Cardiac ventricle fibroblast (primary cell): ENCODE measurements at places on chromosomes 1 and 21. TPM values are rescaled to one million over a fixed set of nuclear protein-coding genes. Genes with fewer than 3 reads are reported as not detected.

The HSD11B1 gene
- 134 and 142 TPM in 2 replicates for total RNA-seq

The ANXA9 gene
- not detected in 2 replicates for total RNA-seq

The CHODL gene
- total RNA-seq: not detected in 2 replicates

The GCSAML gene
- total RNA-seq: not detected in 2 replicates

The DMRTA2 gene
- not detected in 2 replicates for total RNA-seq

The NR0B2 gene
- total RNA-seq: 0.20 TPM in 1 of 2 replicates, not detected in the other

The TP73 gene
- not detected in 2 replicates for total RNA-seq

The LCE2B gene
- total RNA-seq: not detected in 2 replicates

The ADCY10 gene
- 0.06 TPM in 1 of 2 replicates, not detected in the other for total RNA-seq

The G0S2 gene
- 160 and 168 TPM in 2 replicates for total RNA-seq

The BATF3 gene
- total RNA-seq: not detected in 2 replicates

The PTGFRN gene
- 83.1 and 87.2 TPM in 2 replicates for total RNA-seq

The KCNE1 gene
- total RNA-seq: 0.05 TPM in 1 of 2 replicates, not detected in the other

The USF1 gene
- total RNA-seq: 25.1 and 30.8 TPM in 2 replicates

The GNG12 gene
- total RNA-seq: 129 and 140 TPM in 2 replicates

The C1orf50 gene
- total RNA-seq: 2.0 and 2.3 TPM in 2 replicates

The NEXN gene
- 41.9 and 49.1 TPM in 2 replicates for total RNA-seq

The DDX59 gene
- 14.2 and 15.4 TPM in 2 replicates for total RNA-seq

The TRMT1L gene
- 24.6 and 25.5 TPM in 2 replicates for total RNA-seq

The ERG gene
- total RNA-seq: 1.1 and 1.3 TPM in 2 replicates

The TUFT1 gene
- total RNA-seq: 1.1 and 2.5 TPM in 2 replicates

The LCE2A gene
- total RNA-seq: not detected in 2 replicates

The FPGT gene
- total RNA-seq: 7.2 and 10.3 TPM in 2 replicates

The KIAA1614 gene
- total RNA-seq: 6.3 and 7.9 TPM in 2 replicates

The PCSK9 gene
- total RNA-seq: 0.29 and 0.31 TPM in 2 replicates

The KHDC4 gene
- total RNA-seq: 17.2 and 24.5 TPM in 2 replicates

The ADAMTS5 gene
- total RNA-seq: 8.4 and 8.7 TPM in 2 replicates

The AVPR1B gene
- total RNA-seq: not detected in 2 replicates

The TNFSF4 gene
- 0.37 and 2.0 TPM in 2 replicates for total RNA-seq

The NDUFV3 gene
- total RNA-seq: 44.2 and 48.0 TPM in 2 replicates

The TMEM200B gene
- total RNA-seq: 9.2 and 12.5 TPM in 2 replicates

The CTTNBP2NL gene
- 10.0 and 22.3 TPM in 2 replicates for total RNA-seq

The ZBTB18 gene
- total RNA-seq: 4.7 and 5.6 TPM in 2 replicates

The C8A gene
- total RNA-seq: not detected in 2 replicates

The INPP5B gene
- 14.6 and 15.2 TPM in 2 replicates for total RNA-seq

The ATP1A4 gene
- total RNA-seq: not detected in 2 replicates

The KRTAP19-4 gene
- not detected in 2 replicates for total RNA-seq

The ADORA1 gene
- total RNA-seq: 8.8 and 11.3 TPM in 2 replicates

The PRKCZ gene
- total RNA-seq: 0.15 and 2.3 TPM in 2 replicates

The TRIM67 gene
- total RNA-seq: 0.06 and 0.15 TPM in 2 replicates

The TBX19 gene
- 0.44 and 1.1 TPM in 2 replicates for total RNA-seq
